Activated CD4-positive, alpha-beta memory T cell treated with anti-CD3 and anti-CD28 coated beads, Interleukin-2, amount 10 ng/mL, durations not matched to agents 7 days and 5 days (primary cell): ENCODE measurements at places on chromosomes 13 and 19.
A peak's percentile ranks its signal among the peaks of the same experiment; 100 is the strongest.

DNA sequence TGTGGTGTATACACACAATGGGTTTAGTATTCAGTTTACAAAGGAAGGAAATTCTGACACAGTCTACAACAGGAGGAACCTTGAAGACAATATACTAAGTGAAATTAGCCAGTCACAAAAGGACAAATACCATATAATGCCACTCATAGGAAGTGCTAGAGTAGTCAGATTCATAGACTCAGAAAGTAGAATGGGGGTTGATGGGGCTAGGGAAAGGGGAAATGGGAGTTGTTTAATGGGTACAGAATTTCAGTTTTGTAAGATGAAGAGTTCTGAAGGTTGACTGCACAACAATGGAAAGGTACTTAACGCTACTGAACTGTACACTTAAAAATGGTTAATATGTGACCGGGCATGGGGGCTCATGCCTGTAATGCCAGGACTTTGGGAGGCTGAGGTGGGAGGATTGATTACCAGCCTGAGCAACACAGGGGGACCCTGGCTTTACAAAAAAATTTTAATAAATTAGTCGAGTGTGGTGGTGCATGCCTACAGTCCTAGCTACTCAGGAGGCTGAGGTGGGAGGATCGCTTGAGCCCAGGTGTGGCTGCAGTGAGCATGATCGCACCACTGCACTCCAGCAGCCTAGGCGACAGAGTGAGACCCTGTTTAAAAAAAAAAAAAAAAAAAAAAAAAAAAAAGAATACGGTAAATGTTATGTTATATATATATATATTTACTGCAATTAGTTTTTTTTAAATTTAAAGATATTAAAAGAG is 45.0 kb downstream of the SLC15A1 start:
- DNase-seq, result no peak

GRCh38 chr13:28136916-28137315 is 1.4 kb upstream of the PAN3 start:
- DNase-seq, result peak; percentile 18

GRCh38 chr13:28684257-28684656 is 25.3 kb downstream of the POMP start:
- DNase-seq, result no peak

DNA sequence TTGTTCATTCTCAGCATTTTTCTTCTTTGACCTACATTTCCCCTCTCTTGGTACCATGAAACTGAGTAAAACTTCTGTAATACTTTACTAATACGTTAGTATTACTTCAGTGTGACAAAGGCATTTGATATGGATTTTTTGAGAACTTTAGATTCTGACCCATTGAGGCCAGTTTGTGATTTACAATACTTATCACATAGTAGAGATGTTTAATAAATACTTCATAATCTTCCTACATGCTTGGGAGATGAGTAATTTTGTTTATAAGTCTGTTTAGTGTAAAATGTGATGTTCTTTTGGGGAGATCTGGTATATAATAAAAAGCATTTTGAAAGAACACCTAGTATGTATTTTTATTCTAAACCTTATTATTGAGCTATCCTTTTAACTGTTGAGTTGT is 29.7 kb downstream of the GTF2F2 start:
- DNase-seq, result no peak

DNA sequence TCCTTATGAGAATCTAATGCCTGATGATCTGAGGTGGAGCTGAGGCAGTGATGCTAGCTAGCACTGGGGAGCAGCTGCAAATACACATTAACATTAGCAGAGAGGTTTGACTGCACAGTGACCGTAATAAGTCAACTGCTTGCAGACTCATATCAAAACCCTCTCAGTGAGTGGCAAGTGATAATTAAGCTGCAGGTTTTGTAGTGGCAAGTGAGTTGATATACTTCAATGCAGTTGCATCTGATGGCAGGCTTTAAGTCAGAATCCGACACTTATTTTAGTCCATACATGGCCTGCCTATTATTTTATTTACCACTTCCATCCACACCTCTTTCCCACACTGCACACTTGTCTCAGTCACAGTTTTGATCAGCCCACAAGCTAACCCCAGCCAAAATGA is 209.2 kb upstream of the IRS2 start:
- no peak for DNase-seq

GRCh38 chr13:36820222-36820621 is 1.2 kb downstream of the RFXAP start:
- DNase-seq, result no peak

DNA sequence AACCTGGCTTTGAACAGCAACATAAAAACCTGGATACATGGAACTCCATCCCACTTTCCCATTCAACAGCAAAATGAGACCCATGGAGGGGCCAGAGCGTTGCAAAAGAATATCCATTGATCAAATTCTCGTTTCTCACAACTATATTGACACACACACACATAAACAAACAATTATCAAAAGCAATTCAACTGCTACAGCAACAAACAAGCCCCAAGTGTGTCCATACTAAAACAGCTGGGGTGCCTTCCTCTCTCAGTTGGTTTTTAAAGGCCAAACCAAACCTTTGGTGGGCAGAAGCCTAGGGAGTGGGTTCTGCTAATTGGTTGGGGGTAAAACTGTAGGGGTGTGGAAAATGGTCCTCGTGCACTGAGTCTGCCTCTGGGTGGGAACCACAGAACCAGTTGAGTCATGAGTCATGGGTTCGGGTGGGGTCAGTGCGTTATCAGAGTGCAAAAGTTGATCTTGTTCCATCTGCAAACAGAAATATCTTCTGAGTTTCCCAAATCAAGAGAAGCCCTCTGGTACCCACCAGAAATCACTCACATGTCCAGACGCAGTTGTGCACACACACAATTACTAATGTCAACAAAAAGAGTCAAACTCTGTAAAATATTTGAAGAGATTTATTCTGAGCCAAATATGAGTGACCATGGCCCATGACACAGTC is 18.5 kb downstream of the GPR42 start:
- DNase-seq, result no peak

GRCh38 chr13:114118086-114118485 is 14.3 kb downstream of the RASA3 start:
- DNase-seq, result no peak

- peak; percentile 72 for DNase-seq
Observed at GRCh38 chr19:58558066-58558622, at the start of gene UBE2M. Gene UBE2M (minus strand): TSS chr19:58558611. CDS start chr19:58558381, 230 bp downstream.

DNA sequence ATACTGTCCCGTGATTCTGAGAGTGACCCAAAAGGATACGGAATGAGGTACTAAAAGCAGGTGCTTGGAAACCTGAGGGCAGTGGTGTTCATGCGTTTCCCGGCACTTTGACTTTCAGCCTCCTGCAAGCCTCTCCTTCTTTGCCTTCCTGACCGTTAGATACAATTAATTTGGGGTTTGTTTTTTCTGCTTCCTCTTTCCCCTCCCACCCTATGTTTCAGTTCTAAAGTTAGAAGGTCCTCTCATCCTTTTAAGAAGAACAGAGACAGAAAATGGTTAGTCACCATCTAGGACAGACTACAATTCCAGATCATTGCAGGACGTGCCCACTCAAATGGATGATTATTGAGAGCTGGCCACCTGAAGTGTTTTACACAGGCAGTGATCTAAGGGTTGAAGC is 1.8 kb upstream of the LILRB4 start:
- no peak for DNase-seq

- no peak for DNase-seq
Observed at GRCh38 chr19:43667126-43667875, 2.7 kb downstream of the PLAUR start.

DNA sequence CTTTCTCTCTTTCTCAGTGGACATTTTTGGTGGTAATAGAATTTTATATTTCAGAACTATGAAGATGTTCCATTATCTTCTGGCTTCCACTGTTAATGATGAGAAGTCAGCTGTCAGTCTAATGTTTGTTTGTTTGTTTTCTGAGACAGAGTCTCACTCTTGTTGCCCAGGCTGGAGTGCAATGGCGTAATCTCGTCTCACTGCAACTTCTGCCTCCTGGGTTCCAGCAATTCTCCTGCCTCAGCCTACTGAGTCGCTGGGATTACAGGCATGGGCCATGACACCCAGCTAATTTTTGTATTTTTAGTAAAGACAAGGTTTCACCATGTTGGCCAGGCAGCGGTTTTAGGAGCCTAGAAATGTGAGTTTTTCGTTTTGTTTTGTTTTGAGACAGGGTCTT is 4.7 kb downstream of the ZNF317 start:
- DNase-seq, result no peak

DNA sequence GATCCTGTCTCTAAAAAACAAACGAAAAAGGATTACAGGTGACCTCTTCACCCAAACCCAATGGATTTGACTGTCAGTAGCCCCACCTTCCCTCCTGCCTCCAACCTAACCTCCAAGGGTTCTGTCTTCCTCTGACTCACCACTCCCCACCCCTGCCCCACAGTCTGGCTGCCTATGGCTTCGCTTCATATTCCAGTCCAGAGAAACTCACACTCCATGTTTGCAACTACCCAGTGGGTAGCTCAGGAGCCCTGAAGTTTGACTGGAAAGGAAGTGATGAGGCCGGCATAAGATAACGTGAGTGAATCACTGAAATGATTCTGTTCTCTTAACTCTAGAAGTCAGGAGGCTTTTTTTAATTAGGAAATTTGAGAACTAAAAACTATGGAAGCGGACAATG is 303.9 kb downstream of the FOXO1 start:
- DNase-seq, result no peak

- no peak for DNase-seq
Observed at GRCh38 chr13:66077132-66077689, 1152.9 kb downstream of the PCDH9 start.

- DNase-seq, result no peak
Observed at GRCh38 chr19:18987456-18987855, 45.9 kb downstream of the SUGP2 start.

- no peak for DNase-seq
Observed at GRCh38 chr19:38687837-38688378, 40.5 kb downstream of the ACTN4 start.

DNA sequence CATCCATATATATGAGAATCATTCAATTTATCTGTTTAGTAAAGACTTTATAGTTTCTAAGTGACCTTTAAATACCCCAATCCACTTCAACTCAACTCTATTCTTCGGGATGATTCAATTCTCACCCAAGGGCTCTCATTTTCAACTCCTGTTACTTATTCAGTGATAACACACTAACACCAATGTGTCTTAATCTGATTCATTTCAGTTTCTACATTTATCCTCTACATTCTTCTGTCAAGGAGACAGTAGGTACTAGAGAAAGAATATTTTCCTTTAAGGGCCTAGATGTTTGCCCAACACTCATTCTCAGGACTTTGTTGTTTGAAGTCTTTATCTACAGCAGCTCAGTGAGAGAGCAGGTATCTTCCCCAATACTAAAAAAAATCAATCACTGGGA is 7.1 kb downstream of the ARGLU1 start:
- no peak for DNase-seq

GRCh38 chr13:24043590-24044350 is 116.8 kb upstream of the SPATA13 start:
- no peak for DNase-seq
